ENCODE measurements at places on chromosomes 5 and 9.

DNA sequence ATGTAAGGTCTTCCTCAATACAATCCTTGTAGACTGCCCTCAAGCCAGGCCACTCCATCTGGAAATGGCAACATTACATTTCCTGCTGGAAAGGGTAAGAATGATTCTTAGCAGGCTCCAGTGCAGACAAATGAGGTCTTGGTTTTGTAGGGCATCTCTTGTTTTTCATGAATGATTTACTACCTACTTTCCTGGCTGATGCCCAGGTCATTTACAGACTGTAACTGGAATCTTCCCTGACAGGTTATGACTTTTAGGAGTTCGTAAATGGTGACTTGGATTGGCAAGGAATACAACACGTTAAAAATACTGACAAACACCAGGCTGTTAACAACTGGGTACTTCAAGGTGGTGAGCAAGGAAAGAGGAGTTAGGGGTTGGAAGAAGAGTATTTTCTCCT is 510.5 kb upstream of the TNC start:
- DNase-seq, result no peak

GRCh38 chr5:178385496-178385890 is 152.9 kb upstream of the PHYKPL start:
- DNase-seq, result no peak

- no peak for DNase-seq
Observed at GRCh38 chr9:95648225-95648624, 131.5 kb upstream of the PTCH1 start.

- DNase-seq, result no peak
Observed at GRCh38 chr5:6405591-6405990, 27.2 kb upstream of the MED10 start.

GRCh38 chr9:37471942-37472684 is 6.9 kb upstream of the ZBTB5 start:
- no peak for DNase-seq

GRCh38 chr5:129120158-129120581 is 25.6 kb downstream of the ISOC1 start:
- no peak for DNase-seq

- DNase-seq, result no peak
Observed at GRCh38 chr5:159965031-159965837, 43.7 kb upstream of the TTC1 start.

Data from caudate nucleus (tissue), 63 donors.